Stomach (tissue), 19 donors: ENCODE measurements at places on chromosomes 4 and X. TPM values are rescaled to one million over a fixed set of nuclear protein-coding genes. Genes with fewer than 3 reads are reported as not detected.

The ITIH6 gene
- total RNA-seq = not detected

The RGN gene
- total RNA-seq = 15.1 TPM

The WDR17 gene
- total RNA-seq = 3.1 TPM

The SAP30 gene
- 22.4 TPM for total RNA-seq

The CC2D2A gene
- 16.3 TPM for total RNA-seq

The PPP4R3C gene
- not detected for total RNA-seq

The GAGE1 gene
- total RNA-seq = not detected

The DGKQ gene
- 176 TPM for total RNA-seq

The GUF1 gene
- total RNA-seq = 15.2 TPM

The HELT gene
- not detected for total RNA-seq

The NALF2 gene
- total RNA-seq = not detected

The STPG2 gene
- not detected for total RNA-seq

The CITED1 gene
- total RNA-seq = 1.7 TPM

The UGT2A2 gene
- not detected for total RNA-seq

The SHOX gene
- total RNA-seq = not detected

The CD38 gene
- total RNA-seq = 2.9 TPM

The FMR1NB gene
- not detected for total RNA-seq

The OPRPN gene
- total RNA-seq = not detected

The EVC2 gene
- 11.2 TPM for total RNA-seq

The HSFX2 gene
- total RNA-seq = not detected

The EMCN gene
- not detected for total RNA-seq

The METTL14 gene
- 9.6 TPM for total RNA-seq

The OTC gene
- total RNA-seq = not detected

The VCX gene
- total RNA-seq = not detected

The PDGFRA gene
- total RNA-seq = 177 TPM

The LAMP2 gene
- total RNA-seq = 35.7 TPM

The MAMLD1 gene
- total RNA-seq = 0.73 TPM

The SLC6A14 gene
- total RNA-seq = 4.0 TPM

The ARMCX4 gene
- total RNA-seq = 3.1 TPM

The PHOX2B gene
- not detected for total RNA-seq

The SLIT2 gene
- total RNA-seq = 4.1 TPM

The RBPJ gene
- total RNA-seq = 184 TPM

The CCKAR gene
- 18.3 TPM for total RNA-seq

The MAGEC2 gene
- total RNA-seq = not detected

The NAA11 gene
- not detected for total RNA-seq

The HS6ST2 gene
- 4.0 TPM for total RNA-seq

The MND1 gene
- not detected for total RNA-seq

The MAGEB6 gene
- not detected for total RNA-seq

The ZAR1 gene
- total RNA-seq = not detected

The ITGB1BP2 gene
- total RNA-seq = 14.3 TPM

The ADH7 gene
- 4.7 TPM for total RNA-seq
